ENCODE measurements at places on chromosomes 4 and X.

DNA sequence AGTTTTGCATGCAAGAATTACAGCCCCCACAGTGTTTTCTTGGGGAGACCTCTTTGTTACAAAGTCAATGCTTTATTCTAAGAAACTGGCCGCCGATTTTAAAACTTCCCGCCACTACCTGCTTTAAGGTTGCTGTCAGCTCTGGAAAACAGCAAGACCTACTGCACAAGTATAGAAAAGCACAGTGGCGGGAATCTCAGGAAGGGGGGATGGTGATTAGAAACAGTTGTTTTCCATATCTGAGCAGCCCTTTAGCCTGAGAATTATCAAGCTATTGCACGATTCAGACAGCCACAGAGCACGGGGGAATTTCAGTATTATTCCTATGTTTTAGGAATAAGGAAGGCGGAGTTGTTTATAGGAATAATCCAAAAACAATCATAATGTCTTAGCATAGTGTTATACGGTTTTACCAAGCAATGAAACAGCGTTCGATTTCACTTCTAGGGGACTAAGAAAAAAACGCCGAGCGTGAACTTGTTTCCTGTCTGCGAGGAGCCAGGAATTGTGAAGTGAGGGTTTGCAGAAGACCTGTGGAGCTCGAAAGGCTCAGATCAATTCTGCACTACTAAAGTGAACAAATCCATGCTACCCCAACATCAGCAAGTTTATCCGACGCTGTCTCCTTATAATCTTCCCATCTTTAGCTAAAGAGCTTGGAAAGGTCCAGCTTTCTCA lies 81.3 kb downstream of the HMGN5 start:
- DNase-seq, result no peak

- no peak for DNase-seq
These were observed 4.3 kb downstream of the QRFPR start for GRCh38 chr4:121376556-121376955.

- DNase-seq, result no peak
These were observed 2396.7 kb downstream of the PCDH7 start for GRCh38 chr4:33116871-33117270.

- DNase-seq, result no peak
These were observed 77.3 kb downstream of the GALNT7 start for GRCh38 chr4:173245952-173246351.

DNA sequence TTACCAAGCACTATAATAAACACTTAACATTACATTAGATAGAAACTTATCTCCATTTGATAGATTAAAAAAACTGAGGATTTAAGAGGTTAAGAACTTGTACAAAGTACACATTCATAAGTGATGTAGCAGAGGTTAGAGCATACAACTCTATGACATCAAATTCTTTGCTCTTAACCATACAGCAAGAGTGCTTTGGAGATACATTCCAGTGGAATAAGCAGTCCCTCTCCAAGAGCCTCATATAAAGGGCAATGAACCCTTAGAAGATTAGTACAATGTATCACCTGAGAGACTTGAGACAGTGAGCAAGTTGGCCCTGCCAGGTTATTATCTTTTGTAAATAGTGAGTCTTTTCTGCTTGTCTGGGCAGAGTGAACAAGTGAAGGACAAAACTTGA lies 600.4 kb upstream of the CT83 start:
- no peak for DNase-seq

DNA sequence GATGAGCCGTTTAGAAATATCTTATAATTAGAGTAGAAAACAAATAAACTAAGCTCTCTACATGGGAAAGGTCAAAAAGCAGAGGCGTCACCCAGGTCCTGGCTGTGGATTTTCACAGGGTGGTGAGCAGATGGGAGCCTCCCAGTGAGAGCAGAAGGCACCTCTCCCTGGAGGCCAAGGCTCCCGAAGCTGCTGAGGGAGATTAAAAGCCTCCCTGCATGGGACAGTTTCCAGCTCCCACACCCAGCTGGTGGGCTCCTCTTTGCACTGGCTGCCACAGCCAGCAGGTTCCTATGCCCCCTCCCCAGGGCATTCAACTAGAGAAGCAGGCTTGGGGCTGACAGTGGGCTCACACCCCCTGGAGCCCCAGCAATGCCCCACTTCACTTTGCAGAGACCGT lies 55.2 kb upstream of the TBC1D9 start:
- no peak for DNase-seq

- no peak for DNase-seq
These were observed 1056.0 kb upstream of the SLIT2 start for GRCh38 chr4:19195696-19196095.

GRCh38 chr4:94582517-94582916 lies 130.8 kb downstream of the PDLIM5 start:
- no peak for DNase-seq

- DNase-seq, result no peak
These were observed 324.6 kb downstream of the BCOR start for GRCh38 chrX:39773150-39773549.

DNA sequence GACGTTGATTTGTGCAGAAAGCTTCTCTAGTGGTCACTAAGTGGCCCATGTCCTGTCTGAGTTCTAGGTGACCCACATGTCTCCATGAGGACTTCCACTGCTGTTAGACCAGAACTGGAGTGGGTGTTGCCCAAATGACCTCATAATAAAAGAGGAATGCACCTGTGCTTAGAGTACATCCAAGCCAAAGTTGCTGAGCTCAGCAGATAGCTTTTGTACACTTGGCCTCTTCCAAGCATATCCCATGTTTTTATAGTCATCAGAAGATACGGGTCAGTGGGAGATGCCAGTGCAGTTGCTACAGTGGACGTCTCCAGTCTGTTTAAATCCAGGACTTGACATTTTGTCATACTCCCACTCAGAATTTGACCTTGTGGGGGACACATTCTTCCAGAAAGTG lies 37.6 kb upstream of the WDR1 start:
- DNase-seq, result no peak

- no peak for DNase-seq
These were observed 159.2 kb upstream of the WDFY3 start for GRCh38 chr4:85125688-85126087.

- DNase-seq, result no peak
These were observed 43.7 kb downstream of the SMAD1 start for GRCh38 chr4:145525291-145525740.

DNA sequence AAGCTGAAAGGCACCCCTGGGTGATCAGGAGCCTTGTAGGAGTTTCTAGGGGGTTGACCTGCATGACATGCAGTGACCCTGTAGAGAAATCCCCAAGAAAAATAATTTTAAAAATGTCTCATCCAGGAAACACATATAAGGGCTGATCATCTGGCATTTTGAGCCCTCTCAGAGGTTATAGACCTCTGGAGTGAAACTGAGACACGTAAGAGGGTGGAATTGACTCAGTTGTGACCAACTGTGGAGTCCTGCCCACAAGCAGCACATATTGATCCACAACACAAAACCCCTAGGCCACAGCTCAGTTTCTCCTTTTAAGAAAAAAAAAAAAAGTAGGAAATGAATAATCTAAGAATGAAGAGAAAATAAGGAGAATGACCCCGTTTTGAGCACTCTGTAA lies 32.5 kb upstream of the MTMR8 start:
- no peak for DNase-seq

DNA sequence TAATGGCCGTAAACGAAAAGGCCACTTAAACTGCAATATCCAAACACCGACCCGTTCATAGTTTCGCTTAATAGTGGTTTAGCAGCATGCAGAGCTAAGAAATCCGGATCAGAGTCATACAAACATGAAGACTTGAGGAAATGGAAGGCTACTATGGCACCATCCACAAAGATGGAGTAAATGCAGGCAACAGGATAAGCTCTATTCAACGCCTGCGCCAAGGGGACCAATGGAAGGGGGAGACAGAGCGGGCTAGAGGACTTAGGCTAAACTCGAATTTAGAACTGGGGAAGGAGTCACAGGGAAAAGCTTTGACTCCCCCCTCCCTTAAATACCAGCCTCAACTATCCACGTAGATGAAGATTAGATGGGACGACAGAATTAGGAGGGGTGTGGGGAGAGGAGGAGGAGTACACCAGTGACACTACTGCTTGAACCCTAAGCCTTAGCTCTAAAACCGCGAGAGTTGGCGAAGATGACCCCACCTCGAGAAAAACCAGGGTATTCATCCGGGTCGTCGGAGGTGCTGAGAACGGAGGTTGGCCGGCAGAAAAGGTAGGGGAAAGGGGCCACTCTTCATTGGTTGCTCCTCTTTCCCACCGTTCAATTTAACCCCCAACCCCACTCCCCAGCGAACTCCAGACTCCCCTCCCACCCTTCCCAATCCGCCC lies 3.5 kb downstream of the HUWE1 start:
- DNase-seq, result no peak

- DNase-seq, result no peak
These were observed 21.8 kb upstream of the AREG start for GRCh38 chr4:74423104-74423503.

DNA sequence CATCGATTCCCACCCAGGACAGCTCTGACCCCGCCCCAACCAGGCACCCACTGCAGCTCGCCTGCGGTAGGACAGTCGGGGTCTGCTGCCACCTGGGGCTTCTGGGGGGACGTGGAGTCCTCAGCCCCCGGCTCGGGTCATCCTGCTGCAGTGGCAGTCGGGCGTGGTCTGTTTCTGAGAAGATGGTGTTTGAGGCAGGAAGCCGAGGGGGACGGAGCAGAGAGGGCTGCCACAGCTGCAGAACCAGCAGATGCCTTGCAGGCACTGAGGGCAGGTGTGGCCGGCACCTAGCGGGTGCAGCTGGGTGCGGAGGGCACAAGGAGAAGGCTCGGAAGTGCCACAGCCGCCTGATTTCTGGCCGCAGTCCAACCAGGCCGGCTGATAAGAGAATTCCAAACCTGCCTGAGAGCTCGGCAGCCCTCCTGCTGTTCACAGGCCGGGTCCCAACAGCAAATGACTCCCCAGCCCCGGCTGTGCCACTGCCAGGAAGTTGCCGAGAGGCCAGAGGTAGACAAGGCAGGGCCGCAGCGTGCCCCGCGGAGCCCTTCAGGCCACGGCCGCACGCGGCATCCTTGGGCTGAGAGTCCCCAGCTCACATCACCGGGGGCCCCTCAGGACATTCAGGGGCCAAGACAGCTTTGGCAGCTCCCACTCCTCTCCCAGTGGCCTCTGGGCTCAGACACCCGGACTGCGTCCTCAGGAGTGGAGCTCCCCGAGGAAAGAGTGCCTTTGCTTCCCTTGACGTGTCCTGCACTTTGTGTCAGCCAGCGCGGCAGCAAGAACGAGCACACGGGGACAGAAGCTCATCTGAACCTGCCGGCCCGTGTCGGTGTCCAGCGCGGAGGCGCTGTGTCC lies 9.4 kb upstream of the CPLX1 start:
- DNase-seq, result no peak

DNA sequence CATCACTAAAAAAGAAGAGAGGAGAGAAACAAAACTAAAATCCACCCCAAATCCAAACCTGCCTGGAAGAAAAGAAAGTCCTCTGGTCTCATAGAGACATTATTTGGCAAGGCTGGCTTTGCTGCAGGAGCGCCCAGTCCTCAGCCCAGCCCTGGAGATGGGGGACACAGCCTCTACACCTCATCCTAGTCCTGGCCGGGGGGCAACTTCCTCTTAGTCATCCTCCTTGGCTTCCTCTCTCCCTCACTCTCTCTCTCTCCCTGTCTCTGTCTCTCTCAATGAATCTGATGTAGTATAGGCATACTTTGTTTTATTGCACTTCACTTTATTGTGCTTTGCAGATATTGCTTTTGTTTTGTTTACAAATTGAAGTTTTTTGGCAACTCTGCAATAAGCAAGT lies 55.8 kb upstream of the MAGEB10 start:
- no peak for DNase-seq

GRCh38 chr4:20217521-20217920 lies 34.2 kb upstream of the SLIT2 start:
- DNase-seq, result no peak

DNA sequence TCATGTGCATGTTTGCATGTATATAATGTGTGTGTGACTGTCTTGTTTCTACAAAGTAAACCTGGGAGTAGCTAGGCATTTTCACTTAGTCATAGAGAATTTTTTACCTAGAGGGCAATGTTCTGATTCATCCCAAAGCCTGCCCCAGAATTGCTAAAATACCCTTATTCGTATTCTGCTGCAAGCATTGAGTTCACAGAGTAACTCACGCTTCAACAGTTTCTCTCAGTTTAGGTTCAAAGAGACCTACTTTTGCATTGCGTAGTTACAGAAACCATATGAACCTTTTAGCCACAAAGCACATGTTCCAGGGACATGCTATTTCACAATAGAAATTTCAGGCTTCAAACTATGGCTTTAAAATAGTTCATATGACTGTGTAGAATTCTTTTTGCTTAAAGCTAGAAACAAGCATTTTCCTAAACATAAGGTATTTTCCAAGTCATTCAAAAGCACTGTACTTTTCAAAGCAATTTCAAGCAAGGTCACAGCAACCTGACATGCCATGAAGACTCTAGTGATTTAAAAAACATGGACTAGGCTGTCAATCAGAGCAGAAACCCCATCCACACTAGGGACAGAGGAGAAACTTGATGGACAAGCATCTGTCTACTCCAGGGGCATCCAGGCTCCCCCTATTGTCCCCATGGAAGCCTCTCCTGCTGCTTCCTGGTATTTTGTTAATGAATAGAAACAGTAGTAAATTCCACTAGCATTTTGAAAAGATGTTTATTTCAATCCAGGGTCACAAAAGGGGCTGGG lies 81.5 kb upstream of the MAPK10 start:
- no peak for DNase-seq

- DNase-seq, result no peak
These were observed 138.6 kb upstream of the NKX1-1 start for GRCh38 chr4:1544861-1545281.

DNA sequence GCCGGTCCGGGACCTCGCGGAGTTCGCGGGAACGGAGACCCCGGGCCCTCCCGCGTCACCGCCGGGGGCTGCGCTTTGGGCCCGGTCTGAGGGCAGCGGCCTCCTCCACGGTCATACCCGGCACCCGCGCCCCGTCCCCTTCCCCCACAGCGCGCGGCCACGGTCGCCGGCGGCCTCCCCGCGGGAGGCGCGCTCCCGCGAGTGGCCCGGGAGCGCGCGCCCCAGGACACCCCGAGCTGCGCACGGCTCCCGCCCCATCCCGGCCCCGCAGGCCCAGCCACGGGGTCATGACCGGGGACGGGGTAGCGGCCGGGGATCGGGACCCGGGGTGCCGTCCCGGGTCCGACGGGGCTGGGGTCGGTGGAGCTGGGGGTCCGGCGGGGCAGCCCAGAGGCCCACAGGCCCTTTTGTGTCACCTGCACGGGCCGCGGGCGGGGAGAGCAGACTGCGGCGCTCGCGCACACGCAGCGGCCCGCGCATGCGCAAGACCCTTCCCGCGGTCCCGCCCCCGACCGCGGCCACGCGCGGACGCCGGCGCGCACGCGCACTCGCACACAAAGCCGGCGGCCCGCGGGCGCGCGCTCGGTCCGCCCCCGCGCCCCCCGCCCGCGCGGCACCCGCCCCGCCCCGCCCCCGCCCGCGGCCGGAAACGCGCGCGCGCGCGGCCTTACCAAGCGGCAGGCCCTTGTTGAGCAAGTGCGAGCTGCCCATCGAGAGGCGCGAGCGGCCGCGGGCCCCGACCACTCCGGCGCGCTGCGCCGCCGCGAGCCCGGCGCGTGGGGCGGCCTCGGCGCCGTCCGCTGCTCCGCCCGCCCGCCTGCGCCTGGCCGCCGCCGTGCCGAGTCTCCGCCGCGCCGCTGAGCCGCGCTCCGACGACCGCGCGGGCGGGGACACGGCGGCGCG lies at the start of gene CTBP1:
Gene CTBP1 (minus strand): TSS at position 886 of the 903 bp plus-strand sequence. CDS start 7,799 bp downstream, outside the sequence.
- no peak for DNase-seq

Data from cortex of kidney (tissue), 1 donor.